ENCODE measurements at places on chromosomes 5 and 9.

GRCh38 chr9:34991607-34992375 is 2.2 kb downstream of the DNAJB5 start:
- DNase-seq: no peak

DNA sequence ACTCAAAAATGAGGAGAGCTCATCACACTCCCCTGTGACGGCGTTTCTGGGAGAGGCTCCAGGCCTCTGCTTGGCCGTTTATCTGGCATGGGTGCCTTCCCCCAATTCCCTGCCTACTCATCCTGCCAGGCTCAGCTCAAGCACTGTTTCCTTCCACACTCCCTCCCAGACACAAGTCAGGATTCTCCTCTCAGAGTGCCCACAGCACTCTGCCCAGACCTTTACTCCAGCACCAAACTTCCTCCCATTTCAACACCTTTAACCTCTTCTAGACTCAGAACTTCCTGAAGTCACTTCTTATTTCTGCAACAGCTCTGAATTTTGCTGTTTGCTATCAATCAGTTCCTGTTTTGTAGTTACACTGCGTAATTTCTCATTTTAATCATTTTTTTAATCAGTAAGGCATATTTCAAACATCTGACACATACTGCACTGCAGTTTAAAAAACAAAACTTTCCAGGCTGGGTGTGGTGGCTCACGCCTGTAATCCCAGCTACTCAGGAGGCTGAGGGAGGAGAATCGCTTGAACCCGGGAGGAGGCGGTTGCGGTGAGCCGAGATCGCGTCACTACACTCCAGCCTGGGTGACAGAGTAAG is 16.0 kb downstream of the TRMO start:
- DNase-seq: peak; percentile 94

GRCh38 chr5:104186100-104186499 is 623.5 kb upstream of the NUDT12 start:
- no peak for DNase-seq

DNA sequence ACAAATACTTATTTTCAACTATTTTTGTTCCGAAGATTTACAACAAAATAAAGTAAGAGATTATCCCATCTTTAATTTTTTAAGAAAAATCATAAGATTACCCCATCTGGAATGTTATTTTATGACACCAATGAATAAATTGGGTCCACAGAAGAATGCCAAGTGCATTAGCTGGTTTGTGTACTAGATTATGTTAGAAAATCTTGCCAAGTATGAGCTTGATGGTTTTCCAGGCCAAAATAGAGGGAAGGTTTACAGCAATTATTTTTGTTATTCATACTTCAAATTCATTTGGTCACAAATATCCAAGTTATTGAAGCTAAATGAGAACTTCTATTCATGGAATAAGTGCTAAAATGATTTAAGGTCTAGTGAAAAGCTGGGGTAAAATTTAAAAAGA is 109.4 kb upstream of the DMRTA1 start:
- no peak for DNase-seq

DNA sequence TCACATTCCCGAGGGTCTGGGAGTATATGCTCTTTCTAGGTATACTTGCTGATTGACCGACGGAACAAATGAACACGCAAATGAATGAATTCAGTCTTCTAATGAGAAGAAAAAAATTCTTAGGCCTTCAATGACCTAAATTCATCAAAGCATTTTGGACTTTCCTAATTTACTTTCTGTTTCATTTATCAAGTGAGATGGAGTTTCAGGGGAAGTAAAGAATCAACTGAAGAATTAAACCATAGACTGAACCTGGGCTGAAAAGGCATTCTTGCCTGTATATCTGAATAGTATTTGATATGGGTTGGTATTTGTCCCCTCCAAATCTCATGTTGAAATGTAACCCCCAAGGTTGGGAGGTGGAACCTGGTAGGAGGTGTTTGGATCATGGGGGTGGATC is 64.1 kb downstream of the ZFAND5 start:
- DNase-seq: no peak

DNA sequence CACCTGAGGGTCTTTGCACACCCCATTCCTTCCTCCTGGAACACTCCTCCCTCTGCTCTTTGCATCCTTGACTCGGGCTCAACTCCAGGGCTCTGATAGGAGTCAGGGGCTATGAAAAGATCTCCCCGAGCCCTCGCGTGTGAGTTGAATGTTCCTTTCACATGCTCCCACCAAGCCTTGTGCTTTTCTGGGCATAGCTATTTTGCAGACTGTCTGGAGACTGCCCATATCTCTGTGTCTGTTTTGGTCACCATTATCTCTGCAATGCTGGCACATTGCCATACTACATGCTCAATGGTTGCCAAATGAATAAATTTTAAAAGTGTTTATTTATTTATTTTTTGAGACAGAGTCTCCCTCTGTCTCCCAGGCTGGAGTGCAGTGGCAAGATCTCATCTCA is 56.9 kb upstream of the PLPP1 start:
- DNase-seq: no peak

DNA sequence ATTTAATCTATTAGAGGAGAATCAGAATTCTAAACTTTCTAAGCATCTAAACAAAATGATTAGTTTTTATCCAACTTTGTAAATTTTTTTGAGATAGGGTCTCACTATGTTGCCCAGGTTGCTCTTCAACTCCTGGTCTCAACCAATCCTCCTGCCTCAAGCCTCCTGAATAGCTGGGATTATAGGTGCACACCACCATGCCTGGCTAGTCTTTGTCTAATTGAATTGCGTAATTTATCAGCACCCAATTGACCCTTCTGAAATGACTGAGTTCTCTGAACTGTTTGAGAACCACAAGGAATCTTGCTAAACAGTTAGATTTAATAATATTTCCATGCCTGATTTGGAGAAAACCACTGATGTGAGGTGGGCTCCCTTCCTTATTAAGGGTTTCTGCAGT is 75.7 kb downstream of the PJA2 start:
- no peak for DNase-seq

GRCh38 chr5:73582285-73583145 is 17.0 kb downstream of the UTP15 start:
- no peak for DNase-seq

GRCh38 chr5:154712518-154713437 is 42.4 kb upstream of the LARP1 start:
- DNase-seq: no peak

- DNase-seq: no peak
These were observed 7.0 kb upstream of the GBGT1 start for GRCh38 chr9:133170716-133171115.

DNA sequence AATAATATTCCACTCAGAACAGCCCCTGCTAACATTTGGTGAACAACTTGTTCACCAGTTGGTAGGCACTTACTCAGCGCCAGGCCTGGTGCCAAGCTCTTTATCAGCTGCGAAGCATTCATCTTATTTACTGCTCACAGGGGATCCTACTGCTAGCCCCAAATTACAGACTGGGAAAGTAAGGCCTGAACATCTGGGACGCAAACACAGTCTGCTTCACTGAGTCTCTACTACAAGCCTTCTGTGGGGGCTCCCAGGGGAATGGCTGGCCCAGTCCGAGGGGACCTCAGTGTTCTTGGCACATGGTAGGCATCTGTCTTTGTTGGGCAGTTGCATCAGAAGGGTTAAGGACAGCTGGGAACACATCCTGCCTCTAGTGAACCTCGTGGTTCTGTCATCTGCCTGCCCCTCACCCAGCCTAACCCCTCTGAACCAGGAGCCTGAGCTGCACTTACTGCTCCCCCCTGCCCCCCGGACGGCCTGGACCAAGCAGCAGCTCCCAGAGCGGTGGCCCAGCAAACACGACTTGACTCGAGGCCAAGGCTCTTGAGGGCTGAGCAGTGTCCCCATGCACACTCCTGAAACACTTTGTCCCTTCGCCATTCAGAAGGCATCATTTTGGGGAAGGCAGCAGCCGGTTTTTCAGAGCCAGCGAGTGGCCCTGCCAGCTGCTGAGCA is at the start of gene PHYHD1:
Gene PHYHD1 (plus strand): TSS at position 602 of the 678 bp plus-strand sequence. CDS start 1,342 bp downstream, outside the sequence.
- no peak for DNase-seq

DNA sequence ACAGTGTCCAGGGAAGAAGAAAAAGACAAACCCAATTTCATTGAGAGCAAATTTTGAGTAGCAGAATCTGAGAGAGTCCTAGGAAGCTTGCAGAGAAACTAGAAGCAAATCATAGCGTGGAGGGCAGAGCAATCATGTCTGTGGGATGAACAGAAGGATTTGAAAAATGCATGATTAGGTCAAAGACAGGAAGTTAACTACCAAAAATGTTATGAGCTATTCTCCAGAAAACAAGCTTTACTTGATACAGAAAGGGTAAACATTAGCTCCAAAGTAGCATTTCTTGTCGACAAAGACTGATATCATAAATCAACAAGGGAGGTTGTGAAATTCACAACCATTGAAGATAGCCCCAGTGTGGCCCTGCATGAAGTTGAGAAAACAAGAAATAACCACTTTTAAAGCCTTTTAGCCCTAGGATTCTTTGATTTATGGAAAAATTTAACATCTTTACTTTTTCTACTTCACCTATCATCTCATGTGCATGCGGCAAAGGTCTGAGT is 97.7 kb upstream of the MEGF10 start:
- no peak for DNase-seq

DNA sequence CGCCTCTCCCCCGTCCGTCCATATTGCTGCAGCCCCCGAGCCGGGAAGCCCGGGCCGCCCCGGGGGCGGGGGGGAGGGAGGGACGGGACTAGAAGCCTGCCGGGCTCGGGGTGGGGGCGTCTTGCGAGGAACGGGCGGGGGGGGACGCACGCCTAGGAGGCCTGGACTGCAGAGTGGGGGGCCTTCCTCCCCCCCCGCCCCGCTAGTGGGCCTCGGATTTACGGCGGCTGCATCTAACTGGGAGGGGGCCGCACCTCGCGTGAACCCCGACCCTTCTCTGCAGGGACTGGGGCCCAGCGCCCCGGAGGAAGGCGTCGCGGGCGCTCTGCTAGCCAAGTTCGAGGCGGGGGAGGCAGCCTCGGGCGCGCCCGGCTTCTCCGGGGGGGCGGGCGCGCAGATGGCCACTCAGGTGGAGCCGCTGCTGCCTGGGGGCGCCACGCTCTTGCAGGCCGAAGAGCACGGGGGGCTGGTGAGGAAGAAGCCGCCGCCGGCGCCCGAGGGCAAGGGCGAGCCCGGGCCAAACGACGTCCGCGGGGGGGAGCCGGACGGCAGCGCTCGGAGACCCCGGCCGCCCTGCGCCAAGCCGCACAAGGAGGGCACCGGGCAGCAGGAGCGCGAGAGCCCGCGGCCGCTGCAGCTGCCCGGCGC is at the start of gene LARP1:
Gene LARP1 (plus strand): TSS at position 17 of the 648 bp plus-strand sequence. CDS start 381 bp downstream, at position 398.
- no peak for DNase-seq

- no peak for DNase-seq
These were observed 1.2 kb downstream of the DUSP1 start for GRCh38 chr5:172769616-172770373.

- DNase-seq: no peak
These were observed 80.4 kb downstream of the LIX1 start for GRCh38 chr5:97062046-97062445.

GRCh38 chr5:6812091-6812490 is 98.9 kb downstream of the TENT4A start:
- no peak for DNase-seq

- DNase-seq: no peak
These were observed 174.3 kb downstream of the PAPPA start for GRCh38 chr9:116327701-116328405.

- DNase-seq: no peak
These were observed 90.6 kb downstream of the HOMER1 start for GRCh38 chr5:79423296-79423695.

GRCh38 chr5:121982146-121982892 is 20.5 kb downstream of the SRFBP1 start:
- no peak for DNase-seq

DNA sequence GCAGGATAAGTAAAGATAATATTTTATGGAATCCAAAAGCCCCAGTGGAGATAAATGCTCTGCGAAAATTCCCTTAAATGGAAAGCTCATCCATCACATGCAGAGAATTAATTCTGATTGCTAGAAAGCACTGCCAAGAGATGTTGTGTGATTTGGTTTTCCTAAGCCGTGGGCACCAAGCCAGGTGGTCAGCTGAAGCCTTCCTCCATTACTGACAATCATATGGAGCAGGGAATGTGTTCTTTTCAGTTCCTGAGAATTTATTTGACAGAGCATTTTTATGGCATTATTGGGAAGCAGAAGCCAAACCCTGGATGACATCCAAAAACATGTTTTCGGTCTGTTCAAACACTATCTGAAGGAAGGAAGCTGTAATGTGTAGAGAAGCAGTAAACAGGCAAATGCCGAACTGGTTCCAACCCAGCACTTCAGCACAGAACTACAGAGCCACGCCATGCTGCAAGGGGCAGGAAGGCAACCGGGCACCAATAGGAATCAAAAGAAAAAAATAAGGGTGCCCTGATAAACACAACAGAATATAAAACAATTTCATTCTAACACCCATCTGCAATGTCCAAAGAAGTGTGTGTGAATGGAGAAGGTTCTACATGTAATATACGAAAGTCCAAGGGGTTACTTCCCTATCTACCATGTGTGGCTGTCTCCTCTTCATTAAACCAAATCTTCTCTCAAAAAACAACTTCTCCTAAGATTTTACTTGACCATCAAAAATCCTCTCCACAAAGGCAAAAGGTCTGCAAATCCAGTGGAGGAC is 12.3 kb downstream of the ARSB start:
- no peak for DNase-seq

GRCh38 chr9:90017679-90018078 is 412.9 kb downstream of the GADD45G start:
- no peak for DNase-seq

DNA sequence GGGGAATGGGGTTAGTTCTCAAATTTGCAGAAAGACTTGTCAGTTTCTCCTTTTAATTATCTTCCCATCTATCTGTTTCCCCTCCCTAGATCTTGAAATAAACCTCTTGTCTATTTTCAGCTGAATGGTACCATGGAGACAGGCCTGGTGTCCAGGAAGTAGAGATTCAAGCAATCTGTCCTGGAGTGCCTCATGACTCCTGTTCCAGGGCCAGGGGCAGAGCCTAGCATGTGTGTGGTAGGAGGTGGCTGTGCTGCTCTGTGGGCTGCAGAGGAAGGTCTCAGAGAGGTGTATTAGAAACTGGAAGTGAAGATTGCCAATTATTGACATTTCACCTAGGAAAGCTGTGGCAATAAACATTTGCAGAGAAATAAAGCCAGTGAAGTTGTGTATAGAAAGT is 175.8 kb upstream of the ATP10B start:
- DNase-seq: no peak

GRCh38 chr9:114078021-114078780 is at the start of gene AMBP:
Gene AMBP, minus strand, starts transcription at chr9:114078300. Its CDS starts 91 bp downstream, at chr9:114078209.
- DNase-seq: no peak

DNA sequence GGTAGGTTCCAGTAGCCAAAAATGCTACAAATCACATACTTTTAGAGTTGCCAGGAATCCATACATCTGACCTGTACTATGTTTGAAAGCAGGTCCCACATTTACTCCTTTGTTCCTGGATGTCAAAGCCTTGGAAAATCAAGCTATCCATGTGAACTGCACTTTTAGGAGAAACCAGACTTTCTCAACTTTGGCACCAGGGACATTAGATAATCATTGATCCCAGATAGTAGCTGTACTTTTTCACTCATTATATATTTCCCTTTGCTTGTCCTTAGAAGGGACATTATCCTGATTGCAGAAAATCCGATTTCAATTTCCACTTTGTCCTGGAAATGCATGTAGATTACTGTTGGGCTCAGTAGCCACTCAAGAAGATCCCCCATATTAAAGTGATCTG is 44.1 kb upstream of the SLC28A3 start:
- DNase-seq: no peak

All from AML-193 (cell line).